Activated CD4-positive, alpha-beta T cell treated with anti-CD3 and anti-CD28 coated beads for 36 hours (primary cell): ENCODE measurements at places on chromosomes 11 and 22.

DNA sequence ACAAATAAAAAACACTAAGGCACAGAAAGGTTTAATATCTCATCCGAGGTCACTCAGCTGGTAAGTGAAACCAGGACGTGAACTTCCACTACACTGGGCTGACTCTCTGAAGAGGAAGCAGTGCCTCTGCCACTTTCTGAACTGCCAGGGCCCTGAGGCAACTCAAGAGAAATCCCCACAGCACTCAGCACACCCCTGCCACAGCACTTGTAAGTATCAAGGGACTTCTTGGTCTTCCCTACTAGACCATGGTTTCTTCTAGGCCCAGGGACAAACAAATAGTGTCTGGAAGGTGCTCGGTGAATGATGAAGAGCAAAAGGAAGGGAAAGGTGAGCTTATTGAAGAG, 49.7 kb downstream of the RPL27A start:
- no peak for DNase-seq

GRCh38 chr11:60840470-60841430, 1.2 kb upstream of the CCDC86 start:
- DNase-seq = no peak

DNA sequence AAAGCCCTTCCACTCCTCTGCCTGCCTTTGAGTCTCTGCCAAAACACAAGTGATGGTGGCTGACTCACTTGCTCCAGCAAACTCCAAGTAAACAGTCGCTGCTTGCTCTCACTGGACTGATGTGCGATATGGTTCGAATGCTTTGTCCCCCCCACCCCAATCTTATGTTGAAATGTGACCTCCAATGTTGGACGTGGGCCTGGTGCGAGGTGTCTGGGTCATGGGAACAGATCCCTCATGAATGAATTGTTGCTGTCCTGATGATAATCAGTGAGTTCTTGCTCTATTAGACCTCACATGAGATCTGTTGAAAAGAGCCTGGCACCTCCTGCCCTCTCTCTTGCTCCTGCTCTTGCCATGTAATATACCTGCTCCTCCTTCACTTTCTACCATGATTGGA, 747.9 kb downstream of the OPCML start:
- DNase-seq = no peak

GRCh38 chr11:125081098-125081798, 18.1 kb downstream of the SLC37A2 start:
- DNase-seq = no peak

DNA sequence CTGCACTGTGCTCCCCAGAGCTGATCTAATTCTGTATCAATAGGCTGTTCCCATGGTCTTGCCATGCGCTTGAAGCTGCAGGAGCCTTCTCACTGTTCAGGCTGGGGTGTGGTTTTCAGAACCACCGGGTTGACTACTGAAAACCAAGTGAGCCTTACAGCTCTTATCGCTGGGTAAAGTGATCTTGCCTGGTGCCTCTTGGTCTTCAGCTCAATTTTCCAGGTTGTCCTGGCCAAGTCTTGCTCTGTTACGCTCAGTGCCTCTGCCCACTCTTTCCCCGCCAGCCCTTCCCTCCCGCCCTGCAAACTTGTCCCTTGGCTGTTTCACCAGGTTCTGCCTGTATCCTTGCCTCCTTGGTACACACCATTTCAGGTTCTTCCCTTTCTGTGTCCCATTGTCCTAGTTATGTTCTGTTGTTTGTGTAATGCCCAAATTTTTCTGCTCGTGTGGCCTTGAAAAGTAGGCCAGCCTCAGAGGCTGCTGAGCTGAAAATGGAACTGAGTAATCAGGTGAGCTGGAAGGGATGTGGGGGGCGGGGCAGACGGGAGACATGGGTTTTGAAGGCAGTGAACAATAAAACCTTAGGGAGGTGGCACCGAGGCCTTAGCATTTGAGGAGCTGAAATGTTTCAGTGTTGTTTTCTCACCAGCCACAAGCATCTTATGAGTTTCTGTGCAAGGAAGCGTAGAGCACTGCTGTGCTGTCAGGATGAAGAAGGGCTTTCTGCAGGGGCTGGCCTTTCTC, 11.2 kb downstream of the PEX26 start:
- peak; percentile 60 for DNase-seq

DNA sequence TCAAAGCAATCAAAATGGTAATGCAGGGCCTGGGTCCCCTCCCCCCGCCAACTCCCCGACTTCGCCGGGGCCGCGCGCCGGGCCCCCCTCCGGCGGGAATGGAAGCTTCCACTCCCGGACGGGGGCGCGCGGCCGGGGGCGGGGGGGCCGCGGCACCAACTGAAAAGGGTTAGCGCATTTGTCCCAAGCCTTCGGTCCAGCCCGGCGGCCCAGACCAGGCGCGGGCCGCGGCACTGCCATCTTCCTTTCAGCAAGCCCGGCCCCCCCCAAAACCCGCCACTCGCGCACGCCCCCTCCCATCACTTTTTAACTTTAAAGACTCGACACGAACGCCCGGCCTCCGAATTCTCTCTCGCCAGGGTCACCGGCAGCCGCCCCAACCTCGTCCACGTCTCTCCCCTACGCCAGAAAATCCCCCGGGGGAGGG, 2.8 kb downstream of the PHF21B start:
- no peak for DNase-seq
